ENCODE measurements at places on chromosomes 7 and 10.

GRCh38 chr10:78053211-78053868, 19.7 kb downstream of the RPS24 start:
- no peak for DNase-seq

DNA sequence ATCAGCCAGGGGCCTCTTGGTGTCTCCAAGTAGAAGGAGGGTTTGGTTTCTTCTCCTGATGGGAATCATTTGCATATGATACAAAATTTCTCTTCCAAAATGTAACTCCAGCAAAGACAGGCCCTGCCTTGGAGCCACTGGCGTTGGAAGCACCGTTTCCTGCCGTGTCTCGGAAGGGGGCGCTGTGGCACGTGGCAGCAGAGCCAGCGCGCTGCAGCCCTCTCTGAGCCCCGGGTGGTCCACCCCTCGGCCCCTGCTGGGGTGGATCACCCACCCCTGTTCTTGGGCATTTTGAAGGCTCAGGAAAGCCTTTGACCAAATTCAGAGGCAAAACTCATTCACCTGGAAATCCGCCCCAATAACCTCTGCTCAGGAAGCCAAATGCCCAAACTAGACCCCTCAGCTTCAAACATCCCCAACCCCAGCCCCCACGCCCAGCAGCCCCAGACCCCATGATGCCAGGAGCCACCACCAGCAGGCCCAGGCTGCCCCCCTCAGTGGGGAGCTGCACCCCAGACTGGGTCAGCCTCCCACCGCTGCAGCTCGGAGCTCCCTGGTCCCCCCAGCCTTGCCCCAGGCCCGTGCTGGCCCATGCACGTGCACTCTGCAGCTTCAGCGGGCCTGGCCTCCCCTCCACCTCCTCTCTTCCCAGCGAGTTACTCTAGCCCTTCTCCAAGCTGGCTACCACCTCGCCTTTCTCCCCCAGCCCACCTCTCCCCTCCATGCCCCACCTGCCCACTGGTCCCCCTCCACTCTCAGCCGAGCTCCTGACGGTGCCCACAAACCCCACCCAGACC, 29.5 kb upstream of the ELFN1 start:
- DNase-seq, result no peak

GRCh38 chr7:112550468-112551060, 69.8 kb downstream of the LSMEM1 start:
- DNase-seq, result no peak

DNA sequence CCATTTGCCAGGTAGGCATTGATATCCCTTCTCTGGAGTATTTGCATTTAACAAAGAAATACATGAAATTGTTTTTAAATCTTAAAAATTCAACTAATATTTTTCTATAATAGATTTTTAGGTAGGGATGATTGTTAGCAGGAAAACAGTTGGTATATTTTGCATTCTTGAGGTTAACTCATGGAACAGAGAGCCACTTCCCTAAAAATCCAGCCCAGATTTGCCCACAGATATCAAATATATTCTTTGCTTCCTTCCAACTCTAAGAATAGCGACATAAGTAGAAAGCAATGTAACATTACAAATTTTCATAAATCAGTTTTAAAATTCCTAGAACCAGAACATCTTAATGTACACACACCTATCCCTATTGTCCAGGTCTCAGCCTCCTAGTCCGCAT, 45.0 kb upstream of the ANLN start:
- no peak for DNase-seq

GRCh38 chr7:145106001-145106400, 270.1 kb upstream of the TPK1 start:
- DNase-seq, result no peak

GRCh38 chr7:121366852-121367431, 29.2 kb downstream of the FAM3C start:
- no peak for DNase-seq

GRCh38 chr10:62308101-62308500, 39.5 kb upstream of the RTKN2 start:
- DNase-seq, result no peak

- DNase-seq, result no peak
Observed at GRCh38 chr7:99368750-99369389, 5.7 kb upstream of the ARPC1B start.

- DNase-seq, result no peak
Observed at GRCh38 chr10:129689671-129690071, 222.6 kb downstream of the MGMT start.

- DNase-seq, result no peak
Observed at GRCh38 chr7:4659551-4660286, 22.4 kb upstream of the FOXK1 start.

DNA sequence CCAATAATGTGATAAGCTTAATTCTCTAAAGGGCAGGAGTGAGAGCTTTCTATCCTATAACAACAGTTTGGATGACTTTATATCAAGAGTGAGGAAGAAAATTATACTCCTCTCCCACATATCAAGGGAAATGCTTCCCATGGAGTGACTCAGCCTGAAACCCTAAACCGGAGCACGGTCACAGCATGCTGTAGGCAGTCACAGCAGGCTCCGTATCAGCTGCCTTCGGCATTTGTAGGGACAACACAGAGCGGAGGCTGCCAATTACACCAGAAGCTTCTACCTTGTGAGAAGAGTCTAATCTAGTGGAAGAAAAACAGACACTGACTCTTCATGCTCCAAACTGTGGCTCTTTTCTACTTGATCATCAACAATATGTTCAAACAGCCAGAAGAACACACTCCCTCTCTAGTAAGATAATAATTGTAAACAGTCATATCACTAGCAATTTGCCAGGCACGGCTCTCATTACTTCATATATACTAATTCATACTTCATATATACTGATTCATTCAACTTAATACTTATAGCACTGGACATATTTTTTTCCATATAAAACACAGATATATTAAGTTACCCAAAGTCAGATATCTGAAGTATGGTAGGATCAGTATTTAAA, 65.9 kb downstream of the DGKB start:
- no peak for DNase-seq

DNA sequence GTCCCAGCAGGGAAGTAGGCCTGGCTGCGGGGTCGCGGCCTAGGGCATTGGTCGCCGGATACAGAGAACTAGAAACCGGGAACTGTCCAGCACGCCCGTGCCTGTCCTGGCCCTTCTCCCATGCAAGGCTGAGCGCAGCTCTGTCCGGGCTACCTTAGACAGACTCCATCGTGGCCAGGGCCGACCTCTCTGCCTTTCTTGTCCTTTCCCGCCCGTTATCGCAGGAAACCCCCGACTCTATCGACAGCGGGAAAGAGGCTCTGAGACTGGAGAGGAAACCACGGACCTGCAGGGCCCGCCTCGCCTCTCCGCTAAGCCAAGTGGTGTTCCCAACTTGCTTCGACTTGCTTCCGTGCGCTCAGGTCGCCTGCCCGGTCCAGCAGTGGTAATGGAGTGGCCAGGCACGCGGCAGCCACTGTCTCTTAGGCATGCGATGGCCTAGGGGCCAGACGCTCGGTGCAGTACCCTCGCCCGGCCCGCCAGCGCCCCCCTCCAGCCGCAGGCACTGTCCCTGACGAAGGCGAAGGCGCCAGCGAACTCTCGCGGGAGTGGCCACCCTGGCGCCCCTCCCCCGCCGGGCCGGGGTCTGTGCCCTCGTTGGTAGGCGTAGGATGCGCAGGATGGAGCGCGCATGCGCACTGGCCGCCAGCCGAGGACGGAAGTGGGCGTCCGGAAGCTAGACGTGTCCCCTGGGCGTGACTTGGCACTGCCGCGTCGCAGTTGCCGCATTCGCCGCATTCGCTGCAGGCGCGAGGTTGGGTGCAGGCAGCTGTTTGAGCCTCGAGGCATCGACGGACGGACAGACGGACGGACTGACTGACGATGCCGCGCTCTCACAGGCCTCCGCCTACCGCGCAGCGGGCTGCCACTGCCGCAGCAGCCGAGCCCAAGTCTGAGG, 54.4 kb downstream of the MCMBP start:
- DNase-seq, result peak; percentile 7

DNA sequence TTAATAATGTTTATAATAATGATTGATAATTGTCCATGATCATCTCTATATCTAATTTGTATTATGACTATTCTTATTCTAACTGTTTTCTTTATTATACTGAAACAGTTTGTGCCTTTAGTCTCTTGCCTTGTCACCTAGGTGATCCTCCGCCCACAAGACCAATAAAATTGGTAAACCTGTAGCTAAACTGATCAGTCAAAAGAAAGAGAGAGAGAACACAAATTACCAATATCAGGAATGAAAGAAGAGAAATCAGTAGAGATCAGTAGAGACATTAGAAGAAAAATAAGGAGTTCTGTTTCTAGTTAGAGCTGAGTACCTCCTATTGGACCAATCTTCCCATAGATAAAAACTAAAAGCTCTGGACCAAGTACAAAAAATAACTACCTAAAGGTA, 6.1 kb upstream of the COA1 start:
- DNase-seq, result no peak

- DNase-seq, result no peak
Observed at GRCh38 chr10:79159141-79159651, 90.4 kb downstream of the ZMIZ1 start.

DNA sequence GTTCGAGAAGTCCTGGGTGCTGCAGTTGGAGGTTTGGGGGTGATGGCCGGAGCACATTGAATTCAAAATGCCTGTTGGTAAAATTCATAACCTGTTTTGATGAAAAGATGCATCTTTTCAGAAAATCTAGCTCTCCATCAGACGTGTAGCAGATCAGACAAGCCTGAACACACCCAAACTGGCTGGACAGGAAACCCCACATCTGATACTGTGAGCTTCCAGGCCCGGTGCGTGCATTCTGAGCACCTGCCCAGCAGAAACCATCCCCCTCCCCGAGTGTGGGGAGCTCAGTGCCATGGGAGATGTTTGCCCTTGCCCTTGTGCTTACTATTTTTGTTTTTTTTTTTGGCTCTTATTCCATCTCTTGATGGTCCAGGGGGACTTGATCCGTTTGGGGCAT, 417.1 kb downstream of the TCERG1L start:
- DNase-seq, result no peak

DNA sequence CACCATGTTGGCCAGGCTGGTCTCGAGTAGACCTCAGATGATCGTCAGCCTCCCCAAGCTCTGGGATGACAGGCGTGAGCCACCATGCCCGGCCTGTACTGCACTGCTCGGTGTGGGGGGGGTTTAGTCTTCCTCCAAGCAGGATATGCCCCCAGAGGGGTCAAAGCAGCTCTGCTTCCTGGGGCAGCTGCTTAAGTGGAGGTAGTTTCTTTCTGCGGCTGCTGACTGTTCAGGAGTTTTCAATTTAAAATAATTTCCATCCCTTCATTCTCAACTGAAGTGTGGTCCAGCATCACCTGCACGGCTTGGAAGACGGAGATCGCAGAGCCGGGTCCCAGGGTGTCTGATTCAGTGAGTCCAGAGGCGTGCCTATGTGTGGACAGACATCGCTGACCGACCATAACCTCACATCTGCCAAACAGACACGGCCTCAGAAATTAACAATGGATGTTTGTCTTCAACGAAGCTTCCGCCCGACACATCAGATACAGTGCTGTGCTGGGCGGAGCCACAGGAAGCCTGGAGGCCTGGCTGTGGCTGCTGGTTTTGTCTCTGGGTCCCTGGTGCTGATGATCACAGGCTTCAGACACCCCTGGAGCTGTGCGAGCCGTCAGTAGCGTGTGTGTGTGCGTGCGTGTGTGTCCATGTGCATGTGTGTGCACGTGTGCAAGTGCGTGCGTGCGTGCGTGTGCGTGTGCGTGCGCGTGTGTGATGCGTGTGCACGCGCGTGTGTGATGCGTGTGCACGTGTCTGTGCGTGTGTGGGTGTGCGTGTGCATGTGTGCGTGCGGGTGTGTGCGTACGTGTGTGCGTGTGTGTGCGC, 226.5 kb upstream of the PITRM1 start:
- no peak for DNase-seq

- DNase-seq, result no peak
Observed at GRCh38 chr7:69817841-69818635, 219.8 kb downstream of the AUTS2 start.

DNA sequence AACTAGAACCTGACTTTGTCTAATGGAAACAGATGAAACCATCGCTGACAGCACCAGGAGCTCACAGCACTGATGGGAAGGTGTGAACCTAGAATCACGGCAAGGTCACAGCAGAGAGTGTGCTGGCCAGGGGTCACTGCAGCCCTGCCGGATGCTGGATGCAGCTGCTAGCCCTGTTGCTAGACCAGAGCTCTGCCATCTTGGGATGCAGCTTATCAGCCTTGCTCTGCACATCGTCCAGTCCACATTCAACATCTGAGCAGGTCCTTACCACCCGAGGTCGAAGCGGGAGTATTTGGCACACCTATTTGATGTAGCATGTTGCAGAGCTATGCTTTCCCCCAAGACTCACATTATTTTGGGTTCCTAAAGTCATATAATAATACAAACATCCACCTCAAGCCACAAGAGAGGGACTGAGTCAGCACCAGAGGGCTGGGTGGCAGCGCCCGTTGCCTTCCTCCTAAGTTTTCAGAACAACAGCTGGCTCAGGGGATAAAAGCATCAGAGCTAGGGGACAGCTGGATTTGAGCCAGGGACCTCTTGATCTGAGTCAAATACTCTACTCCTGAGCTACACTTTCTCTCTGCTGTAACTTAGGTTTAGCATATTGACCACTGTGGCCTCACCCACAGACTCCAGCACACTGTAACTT, 135.3 kb downstream of the ZNF467 start:
- DNase-seq, result no peak

DNA sequence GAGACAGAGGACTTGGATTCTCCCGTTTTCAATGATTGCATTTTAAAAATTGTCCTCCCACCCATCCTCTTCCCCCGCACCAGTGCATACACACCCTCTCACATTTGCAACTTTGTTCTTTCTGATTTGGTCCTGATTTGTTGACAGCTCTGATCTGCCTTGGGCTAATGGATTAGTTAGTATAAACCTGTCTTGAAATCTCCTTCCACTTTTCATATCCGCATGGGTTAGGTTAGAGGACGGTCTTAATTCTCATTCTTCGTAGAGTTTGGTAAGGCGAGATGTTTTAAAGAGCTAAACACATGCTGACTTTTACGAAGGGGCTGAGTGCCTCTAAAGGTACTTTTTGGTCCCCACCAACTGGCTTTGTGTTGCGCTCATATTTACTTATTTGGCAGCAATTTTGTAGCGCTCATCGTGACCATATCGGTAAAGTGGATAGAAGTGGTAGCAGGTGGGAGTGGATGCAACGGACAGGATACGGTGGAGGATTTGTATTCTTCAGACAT, 1.1 kb downstream of the AHR start:
- DNase-seq, result no peak

GRCh38 chr10:971613-972012, 16.6 kb upstream of the GTPBP4 start:
- DNase-seq, result no peak

DNA sequence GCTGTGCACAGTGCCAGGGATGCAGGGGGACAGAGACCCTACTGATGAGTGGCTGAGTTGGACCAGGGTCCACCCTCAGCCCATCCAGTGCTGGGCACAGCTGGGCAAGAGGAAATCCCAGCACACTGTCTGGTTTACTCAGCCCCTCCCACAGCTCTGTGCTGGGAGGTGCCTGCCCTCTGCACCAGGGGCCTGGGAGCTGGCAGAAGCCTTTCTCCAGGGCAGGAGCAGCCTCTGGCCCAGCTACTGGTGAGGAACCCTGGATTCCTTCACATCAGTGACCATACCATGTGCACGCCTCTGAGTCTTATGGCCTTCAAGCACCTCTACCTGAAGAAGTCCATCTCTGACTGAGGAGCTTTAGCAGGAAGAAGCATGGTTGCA, 25.9 kb upstream of the C10orf71 start:
- DNase-seq, result no peak
